ENCODE measurements at places on chromosomes 1 and 21.
A peak's percentile ranks its signal among the peaks of the same experiment; 100 is the strongest.

DNA sequence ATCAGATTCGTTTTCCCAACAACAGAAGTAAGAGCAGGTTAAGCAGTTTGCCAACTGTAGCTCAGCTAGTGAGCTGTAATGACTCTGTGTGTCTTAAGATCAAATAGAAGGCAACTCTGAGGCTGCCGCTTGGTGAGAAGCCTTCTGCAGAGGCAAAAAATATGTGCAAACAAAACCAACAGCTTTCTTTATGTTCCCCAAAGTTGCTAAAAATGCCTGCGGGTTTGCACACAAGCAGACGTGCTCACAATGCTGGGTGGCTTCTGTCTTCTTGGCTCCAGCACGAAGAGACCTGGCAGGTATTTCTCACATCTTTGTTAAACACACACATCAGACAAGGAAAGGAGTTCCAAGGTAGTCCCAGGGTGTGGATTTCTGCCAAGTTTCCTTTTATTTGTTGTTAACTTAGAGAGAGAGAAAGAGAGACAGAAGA lies 158.9 kb upstream of the JUN start:
- DNase-seq: no peak

DNA sequence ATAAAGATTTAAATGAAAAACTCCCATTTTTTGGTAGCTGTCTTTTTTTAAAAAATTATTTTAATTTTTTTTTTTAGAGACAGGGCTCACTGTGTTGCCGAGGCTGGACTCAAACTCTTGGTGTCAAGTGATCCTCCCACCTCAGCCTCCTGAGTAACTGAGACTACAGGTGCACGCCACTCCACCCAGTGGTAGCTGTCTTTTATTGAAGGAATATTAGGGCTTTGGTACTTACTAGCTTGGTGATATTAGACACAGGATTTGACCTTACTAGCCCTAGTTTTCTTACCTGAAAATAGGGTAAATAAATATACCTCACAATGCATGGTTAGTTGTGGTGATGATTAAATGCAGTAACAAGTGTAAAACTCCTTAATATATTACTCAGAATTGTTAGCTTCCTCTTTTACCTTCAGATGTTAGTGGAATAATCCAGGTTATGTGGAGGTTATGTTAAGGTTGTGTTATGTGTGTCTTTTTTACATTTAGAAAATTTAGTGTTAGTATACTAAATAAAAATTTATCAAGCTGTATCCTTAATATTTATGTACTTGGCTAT lies 66.8 kb downstream of the PHACTR4 start:
- DNase-seq: no peak

- peak; percentile 18 for DNase-seq
Measured at GRCh38 chr1:98399218-98399617, 262.3 kb upstream of the SNX7 start.

GRCh38 chr1:24321697-24322469 lies 2.7 kb downstream of the GRHL3 start:
- no peak for DNase-seq

GRCh38 chr1:203127666-203128430 lies at the start of gene ADORA1:
Gene ADORA1, plus strand, starts transcription at chr1:203127726. Its CDS starts 1,116 bp downstream, at chr1:203128842.
- DNase-seq: no peak

Data from HS-5 (cell line).